Activated naive CD8-positive, alpha-beta T cell treated with anti-CD3 and anti-CD28 coated beads for 36 hours (primary cell): ENCODE measurements at places on chromosomes 5 and 9. TPM values are rescaled to one million over a fixed set of nuclear protein-coding genes. Genes with fewer than 3 reads are reported as not detected.
A peak's percentile ranks its signal among the peaks of the same experiment; 100 is the strongest.

DNA sequence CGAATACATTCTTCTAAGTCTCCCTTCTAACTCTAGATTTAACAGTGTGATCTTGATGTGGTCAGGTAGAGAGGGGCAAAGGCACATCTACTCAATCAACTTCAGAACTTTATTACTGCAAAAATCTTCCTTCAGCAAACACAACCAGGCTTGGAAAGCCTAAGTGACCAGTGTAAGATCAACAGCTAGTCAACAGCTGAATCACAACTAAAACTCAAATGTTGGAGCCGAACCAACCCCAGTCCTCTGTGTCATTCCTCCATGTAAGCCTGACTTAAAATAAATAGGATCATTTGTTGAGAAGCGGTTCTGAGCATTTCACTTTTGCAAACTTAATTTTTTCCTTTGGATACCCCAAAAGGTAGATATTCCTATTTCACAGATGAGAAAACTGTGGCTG is 352.7 kb downstream of the EBF1 start:
- H3K27ac ChIP-seq, result no peak overlapping the region
- no peak for DNase-seq
- H3K4me1 ChIP-seq, result peaks cover 4% of the 10 kb centered on the region
- peaks cover 11% of the 10 kb centered on the region for H3K27me3 ChIP-seq
- no peak overlapping the region for H3K4me3 ChIP-seq
- no peaks in the 10 kb centered on the region for H3K36me3 ChIP-seq

DNA sequence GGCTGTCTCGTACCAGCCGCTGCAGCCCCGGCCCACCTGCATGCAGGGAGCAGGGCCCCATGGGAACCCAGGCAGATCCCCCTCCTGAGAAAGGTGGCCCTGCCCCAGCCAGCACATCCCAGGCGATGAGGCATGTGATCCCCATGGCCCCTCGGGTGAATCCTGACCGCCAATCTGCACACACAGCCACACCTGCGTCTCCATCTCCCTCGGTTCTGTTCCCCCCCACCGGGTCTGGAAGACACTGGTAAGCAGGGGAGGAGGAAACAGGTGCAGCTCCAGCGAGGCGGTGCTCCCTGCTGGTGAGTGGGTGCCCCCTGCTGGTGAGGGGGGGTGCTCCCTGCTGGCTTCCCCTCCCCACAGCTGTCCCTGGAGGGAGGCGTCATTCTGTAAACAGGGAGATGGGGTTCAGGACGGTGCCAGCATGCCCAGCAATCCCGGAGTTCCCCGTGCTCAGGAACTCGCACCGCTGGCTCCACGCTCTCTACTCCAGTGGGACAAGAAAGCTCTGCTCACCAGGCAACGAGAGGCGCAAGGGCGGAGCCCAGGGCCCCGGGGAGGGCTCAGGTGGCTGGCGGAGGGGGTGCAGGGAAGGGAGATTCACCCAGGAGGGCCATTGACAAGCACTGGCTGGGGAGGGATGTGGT is 28.4 kb upstream of the SLC12A7 start:
- no peaks in the 10 kb centered on the region for H3K27me3 ChIP-seq
- H3K27ac ChIP-seq, result no peak overlapping the region
- no peak overlapping the region for H3K4me3 ChIP-seq
- no peaks in the 10 kb centered on the region for H3K36me3 ChIP-seq
- DNase-seq, result peak; percentile 76

GRCh38 chr9:129291041-129291501 is 113.0 kb upstream of the IER5L start:
- H3K27me3 ChIP-seq, result no peaks in the 10 kb centered on the region
- H3K27ac ChIP-seq, result no peak overlapping the region
- peaks cover 4% of the 10 kb centered on the region for H3K4me1 ChIP-seq
- H3K36me3 ChIP-seq, result no peaks in the 10 kb centered on the region

- H3K4me1 ChIP-seq, result no peaks in the 10 kb centered on the region
- DNase-seq, result peak; percentile 2
- H3K27ac ChIP-seq, result no peak overlapping the region
- no peaks in the 10 kb centered on the region for H3K36me3 ChIP-seq
- no peaks in the 10 kb centered on the region for H3K27me3 ChIP-seq
- H3K4me3 ChIP-seq, result no peak overlapping the region
These were observed 147.5 kb upstream of the FGF10 start for GRCh38 chr5:44536650-44537260.

- no peaks in the 10 kb centered on the region for H3K36me3 ChIP-seq
- no peak overlapping the region for H3K27ac ChIP-seq
- DNase-seq, result no peak
- no peaks in the 10 kb centered on the region for H3K4me1 ChIP-seq
- H3K4me3 ChIP-seq, result no peak overlapping the region
These were observed 246.3 kb upstream of the TLE4 start for GRCh38 chr9:79325501-79325900.

DNA sequence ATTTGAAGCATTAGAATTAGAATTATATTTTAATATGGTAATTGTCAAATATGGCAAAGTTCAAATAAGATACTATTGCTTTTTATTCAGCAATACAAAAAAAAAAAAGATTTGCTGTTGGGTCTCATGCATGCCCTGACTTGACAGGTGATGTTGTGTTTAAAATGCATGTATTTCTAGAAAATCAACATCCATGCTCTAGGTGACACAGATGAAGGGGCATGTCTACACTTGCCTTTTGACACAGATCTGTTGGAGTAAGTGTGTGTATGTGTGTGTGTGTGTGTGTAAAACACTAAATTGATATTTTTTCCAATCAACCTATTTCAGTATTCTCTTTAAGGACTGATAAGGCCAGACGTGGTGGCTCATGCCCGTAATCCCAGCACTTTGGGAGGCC is 38.1 kb upstream of the SMARCA2 start:
- H3K4me3 ChIP-seq, result no peak overlapping the region
- H3K36me3 ChIP-seq, result no peaks in the 10 kb centered on the region
- DNase-seq, result no peak
- no peak overlapping the region for H3K27ac ChIP-seq
- H3K4me1 ChIP-seq, result no peaks in the 10 kb centered on the region
- no peaks in the 10 kb centered on the region for H3K27me3 ChIP-seq

The CDKN2B-AS1 gene
- 0.10 TPM for total RNA-seq

The PPP2R2B gene
- total RNA-seq, result 0.19 TPM
